Upper lobe of left lung (tissue), 6 donors: ENCODE measurements at places on chromosomes 2 and 18. TPM values are rescaled to one million over a fixed set of nuclear protein-coding genes. Genes with fewer than 3 reads are reported as not detected.

- H3K4me1 ChIP-seq = peaks cover 36% of the 10 kb centered on the region
- H3K27ac ChIP-seq = no peak overlapping the region
- no peaks in the 10 kb centered on the region for H3K27me3 ChIP-seq
- no peaks in the 10 kb centered on the region for H3K36me3 ChIP-seq
- no peak for DNase-seq
These were observed 262.1 kb downstream of the PTGR3 start for GRCh38 chr18:74946646-74947375.

GRCh38 chr2:42935692-42936671 lies 143.6 kb upstream of the HAAO start:
- H3K36me3 ChIP-seq = no peaks in the 10 kb centered on the region
- H3K27ac ChIP-seq = no peak overlapping the region
- H3K4me3 ChIP-seq = no peak overlapping the region
- DNase-seq = no peak
- H3K4me1 ChIP-seq = peaks cover 25% of the 10 kb centered on the region
- H3K27me3 ChIP-seq = no peaks in the 10 kb centered on the region

DNA sequence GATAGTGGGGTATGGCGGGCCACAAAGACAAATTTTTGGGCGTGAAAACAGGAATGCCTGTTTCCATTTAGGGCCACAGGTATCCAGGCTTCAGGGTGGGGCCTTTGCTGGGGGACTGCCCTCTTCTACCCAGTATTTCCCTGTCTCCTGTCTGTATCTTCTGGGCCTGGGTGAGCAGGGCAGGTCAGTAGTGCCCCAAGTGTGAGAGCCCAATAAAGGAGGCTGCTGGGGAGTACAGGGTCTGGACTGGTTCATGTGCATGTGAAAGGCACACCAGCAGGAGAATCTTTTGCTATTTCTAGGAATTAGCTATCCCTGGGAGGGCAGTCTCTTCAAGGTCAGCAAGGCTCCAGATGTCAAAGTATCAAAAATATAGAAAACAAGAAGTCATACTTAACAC lies 71.5 kb downstream of the MEX3C start:
- no peaks in the 10 kb centered on the region for H3K4me1 ChIP-seq
- no peak for DNase-seq
- no peak overlapping the region for H3K27ac ChIP-seq
- no peak overlapping the region for H3K4me3 ChIP-seq
- H3K36me3 ChIP-seq = no peaks in the 10 kb centered on the region

DNA sequence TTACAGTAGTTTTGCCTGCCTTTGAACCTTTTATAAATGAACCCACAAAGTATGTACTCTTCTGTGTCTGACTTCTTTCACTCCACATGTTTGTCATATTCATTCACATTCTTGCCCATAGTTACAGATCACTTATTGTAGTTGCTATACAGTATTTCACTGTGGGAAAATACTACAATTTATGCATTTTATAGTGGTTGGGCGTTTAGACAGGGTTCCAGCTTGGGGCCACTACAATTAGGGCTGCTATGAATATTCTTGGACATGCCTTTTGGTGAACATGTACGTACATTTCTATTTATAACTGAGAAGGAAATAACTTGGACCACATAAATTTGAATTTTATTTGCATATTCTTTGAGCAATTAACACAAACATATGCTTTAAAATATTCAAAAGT lies 15.4 kb upstream of the PMAIP1 start:
- DNase-seq = no peak
- H3K27me3 ChIP-seq = no peaks in the 10 kb centered on the region
- H3K4me1 ChIP-seq = peaks cover 5% of the 10 kb centered on the region

GRCh38 chr18:48084858-48085257 lies 154.4 kb upstream of the SMAD2 start:
- peaks cover 6% of the 10 kb centered on the region for H3K4me1 ChIP-seq
- no peaks in the 10 kb centered on the region for H3K27me3 ChIP-seq
- H3K36me3 ChIP-seq = no peaks in the 10 kb centered on the region
- H3K4me3 ChIP-seq = no peak overlapping the region

- H3K27ac ChIP-seq = no peak overlapping the region
- H3K36me3 ChIP-seq = no peaks in the 10 kb centered on the region
- H3K4me1 ChIP-seq = no peaks in the 10 kb centered on the region
These were observed 489.1 kb upstream of the LRRTM4 start for GRCh38 chr2:78011251-78011650.

DNA sequence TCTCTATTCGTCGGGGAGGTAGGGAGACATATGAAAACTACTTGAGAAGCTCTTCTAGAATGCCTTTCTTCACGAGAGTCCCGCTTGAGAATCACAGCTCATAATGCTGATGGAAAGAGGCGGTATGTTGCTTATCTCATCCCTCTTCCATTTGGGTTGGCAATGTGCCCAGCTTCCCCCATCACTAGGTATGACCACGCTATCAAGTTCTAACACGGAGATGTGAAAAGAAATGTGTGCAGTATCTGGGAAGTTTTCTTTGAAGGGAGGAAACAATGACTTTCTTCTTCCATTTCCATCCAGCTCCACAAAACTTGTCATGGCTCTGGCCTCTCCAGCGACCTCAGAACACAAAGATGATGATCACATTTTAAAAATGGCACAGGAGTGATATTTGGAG lies 742.4 kb downstream of the DCDC2C start:
- H3K4me3 ChIP-seq = no peak overlapping the region
- no peaks in the 10 kb centered on the region for H3K4me1 ChIP-seq
- H3K27me3 ChIP-seq = no peaks in the 10 kb centered on the region
- no peak for DNase-seq

- DNase-seq = peak; percentile 36
- H3K27me3 ChIP-seq = no peaks in the 10 kb centered on the region
- no peak overlapping the region for H3K4me3 ChIP-seq
- H3K36me3 ChIP-seq = no peaks in the 10 kb centered on the region
- no peaks in the 10 kb centered on the region for H3K4me1 ChIP-seq
- no peak overlapping the region for H3K27ac ChIP-seq
These were observed 92.6 kb upstream of the TSPYL6 start for GRCh38 chr2:54348646-54349045.

- no peaks in the 10 kb centered on the region for H3K36me3 ChIP-seq
- H3K4me3 ChIP-seq = no peak overlapping the region
- H3K4me1 ChIP-seq = no peaks in the 10 kb centered on the region
These were observed 9.3 kb downstream of the EIPR1 start for GRCh38 chr2:3368261-3368722.

GRCh38 chr18:65786474-65786873 lies 35.7 kb downstream of the CDH7 start:
- no peaks in the 10 kb centered on the region for H3K36me3 ChIP-seq
- no peak overlapping the region for H3K4me3 ChIP-seq
- no peaks in the 10 kb centered on the region for H3K4me1 ChIP-seq
- DNase-seq = no peak
- no peaks in the 10 kb centered on the region for H3K27me3 ChIP-seq

DNA sequence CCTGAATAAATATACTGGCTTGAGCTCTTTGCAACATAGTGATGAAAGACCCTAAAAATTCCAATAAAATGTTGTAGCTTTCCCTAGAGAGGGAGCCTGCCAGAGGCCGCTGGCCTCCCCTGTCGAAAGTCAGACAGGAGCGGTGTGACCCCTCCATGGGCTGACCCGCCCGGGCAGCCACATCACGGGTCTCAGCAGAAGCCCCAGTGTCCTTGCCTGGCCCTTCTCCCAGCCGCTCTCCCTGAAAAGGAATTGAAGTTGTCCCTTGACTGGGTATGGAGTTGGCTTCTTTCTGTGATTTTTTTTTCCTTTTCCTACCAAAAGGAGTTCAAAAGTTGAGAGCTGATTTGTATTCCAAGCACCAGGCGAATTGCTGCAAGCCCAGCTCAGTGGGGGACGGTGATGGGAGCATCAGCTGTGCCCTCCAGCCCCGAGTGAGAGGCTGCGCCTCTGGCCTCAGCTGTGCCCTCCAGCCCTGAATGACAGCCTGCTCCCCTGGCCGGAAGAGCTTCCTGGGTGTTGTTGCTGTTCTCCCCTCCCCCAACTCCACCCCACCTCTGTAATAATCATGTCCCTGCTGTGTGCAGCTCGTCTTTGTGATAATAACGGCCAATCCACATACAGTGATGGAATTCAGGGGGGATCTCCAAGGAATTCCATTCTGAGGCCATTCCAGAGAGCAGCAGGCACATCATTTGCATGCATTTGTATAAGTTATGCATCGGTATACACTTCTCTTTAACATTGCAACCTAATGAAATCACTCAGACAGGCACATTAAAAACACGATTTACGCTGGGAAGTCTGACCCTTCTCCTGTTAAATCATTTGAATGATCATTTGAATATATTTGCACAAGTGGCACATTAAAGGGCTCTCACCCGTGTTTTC lies 501.0 kb downstream of the EIPR1 start:
- H3K36me3 ChIP-seq = no peaks in the 10 kb centered on the region
- no peak overlapping the region for H3K27ac ChIP-seq
- H3K4me1 ChIP-seq = no peaks in the 10 kb centered on the region
- DNase-seq = no peak

DNA sequence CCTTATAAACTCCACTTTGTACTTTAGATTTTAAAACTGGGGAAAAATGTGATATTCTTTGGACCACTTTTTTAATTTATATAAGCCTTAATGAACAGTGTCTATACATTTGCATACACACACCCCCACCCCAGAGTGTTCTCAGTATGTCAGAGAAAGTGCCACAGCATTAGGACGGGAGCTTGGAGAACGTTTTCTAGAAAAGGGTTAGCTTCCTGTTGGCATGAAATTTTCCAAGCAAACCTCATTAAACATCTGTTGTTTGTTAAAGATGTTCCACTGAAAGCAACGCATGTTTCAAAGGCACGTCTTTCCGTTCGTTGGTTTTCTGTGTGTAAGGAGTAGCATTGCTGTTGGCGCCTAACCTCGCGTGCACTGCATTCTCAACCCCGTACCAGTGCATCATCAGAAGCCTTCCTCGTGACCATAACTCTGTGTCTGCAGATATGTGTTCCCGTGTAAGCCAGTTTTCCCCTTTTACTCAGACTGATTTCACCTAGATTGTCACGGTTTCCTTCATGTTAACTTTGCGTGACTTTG lies 228.5 kb downstream of the ALPK2 start:
- H3K4me1 ChIP-seq = no peaks in the 10 kb centered on the region
- no peak for DNase-seq
- H3K4me3 ChIP-seq = no peak overlapping the region
- H3K27ac ChIP-seq = no peak overlapping the region

PLGLB1 gene
- 0.52 TPM for total RNA-seq

GKN2 gene
- 83.7 TPM for total RNA-seq

ZNF892 gene
- 2.9 TPM for total RNA-seq

TDRD15 gene
- total RNA-seq = not detected

SIGLEC15 gene
- total RNA-seq = not detected

VSNL1 gene
- 0.94 TPM for total RNA-seq

UGT1A4 gene
- not detected for total RNA-seq
